ENCODE measurements at places on chromosomes 1 and 21.

- DNase-seq, result no peak
These were observed 146.2 kb downstream of the PLPP3 start for GRCh38 chr1:56433056-56433577.

DNA sequence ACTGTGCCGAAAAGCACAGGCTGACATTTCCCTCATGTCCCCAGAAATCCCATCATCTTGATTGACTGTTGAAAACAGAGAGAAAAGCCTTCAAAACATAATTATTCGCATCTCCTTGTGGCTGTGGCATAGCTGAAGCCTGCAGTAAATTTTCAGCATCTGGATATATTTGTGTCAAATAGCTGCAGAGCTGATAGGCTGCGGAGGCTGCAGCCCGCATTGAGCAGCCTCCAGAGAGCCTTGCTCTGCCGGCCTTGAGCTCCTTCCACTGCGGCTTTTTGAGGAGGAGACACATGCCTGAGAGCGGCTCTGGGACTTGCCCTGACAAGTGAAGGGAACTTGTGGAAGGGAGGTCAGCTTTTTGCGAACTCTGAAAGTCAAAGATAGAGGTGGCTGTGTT lies 144.7 kb downstream of the RYR2 start:
- no peak for DNase-seq

GRCh38 chr1:180247061-180247460 lies 17.0 kb downstream of the LHX4 start:
- no peak for DNase-seq

DNA sequence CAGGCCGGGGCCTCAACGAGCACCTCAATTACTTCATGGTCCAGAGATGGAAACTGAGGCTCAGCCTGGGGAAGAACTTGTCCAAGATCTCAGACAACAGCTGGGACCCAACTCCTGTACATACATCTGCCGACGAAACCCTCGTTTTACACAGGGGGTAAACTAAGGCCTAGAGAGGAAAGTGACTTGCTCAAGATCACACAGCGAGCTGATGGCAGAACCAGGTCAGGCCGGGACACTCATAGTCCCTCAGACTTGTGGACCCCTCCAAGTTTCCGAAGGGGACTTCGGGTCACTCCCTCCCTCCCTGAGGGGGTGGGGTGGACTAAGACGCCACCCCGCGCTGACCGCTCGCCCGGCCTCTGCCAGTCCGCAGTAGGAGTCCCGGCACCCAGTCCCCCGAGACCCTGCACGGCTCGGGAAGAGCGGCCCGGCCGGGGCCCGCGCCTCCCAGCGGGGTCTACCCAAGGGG lies 430 bp downstream of the WASF2 start:
- DNase-seq, result no peak

DNA sequence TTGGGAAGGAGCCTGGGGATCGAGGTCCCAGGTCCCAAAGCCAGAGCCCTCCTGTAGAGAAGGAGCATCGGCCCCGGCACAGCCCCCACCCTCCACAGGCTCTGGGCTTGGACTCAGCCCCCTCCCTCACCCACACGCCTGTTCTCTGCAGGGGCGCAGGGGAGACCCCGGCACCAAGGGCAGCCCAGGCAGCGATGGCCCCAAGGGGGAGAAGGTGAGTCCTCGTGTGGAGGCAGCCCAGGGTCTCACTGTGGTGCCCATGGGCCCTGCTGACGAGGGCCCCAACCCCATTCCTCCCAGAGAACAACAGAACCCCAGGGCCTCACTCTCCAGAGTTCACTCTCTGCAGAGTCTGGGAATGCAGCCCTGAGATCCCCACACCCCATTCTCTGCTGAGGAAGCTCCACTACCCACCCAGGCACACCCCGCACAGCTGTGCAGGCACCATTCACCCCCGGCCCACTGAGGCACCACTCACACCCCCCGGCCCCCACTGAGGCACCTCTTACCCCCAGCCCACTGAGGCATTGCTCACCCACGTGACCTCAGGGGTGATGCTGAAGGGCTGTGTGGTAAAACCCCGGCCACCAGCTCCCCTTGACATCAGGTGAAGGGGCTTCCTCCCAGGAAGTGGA lies 21.8 kb downstream of the COL6A2 start:
- DNase-seq, result peak; percentile 10

DNA sequence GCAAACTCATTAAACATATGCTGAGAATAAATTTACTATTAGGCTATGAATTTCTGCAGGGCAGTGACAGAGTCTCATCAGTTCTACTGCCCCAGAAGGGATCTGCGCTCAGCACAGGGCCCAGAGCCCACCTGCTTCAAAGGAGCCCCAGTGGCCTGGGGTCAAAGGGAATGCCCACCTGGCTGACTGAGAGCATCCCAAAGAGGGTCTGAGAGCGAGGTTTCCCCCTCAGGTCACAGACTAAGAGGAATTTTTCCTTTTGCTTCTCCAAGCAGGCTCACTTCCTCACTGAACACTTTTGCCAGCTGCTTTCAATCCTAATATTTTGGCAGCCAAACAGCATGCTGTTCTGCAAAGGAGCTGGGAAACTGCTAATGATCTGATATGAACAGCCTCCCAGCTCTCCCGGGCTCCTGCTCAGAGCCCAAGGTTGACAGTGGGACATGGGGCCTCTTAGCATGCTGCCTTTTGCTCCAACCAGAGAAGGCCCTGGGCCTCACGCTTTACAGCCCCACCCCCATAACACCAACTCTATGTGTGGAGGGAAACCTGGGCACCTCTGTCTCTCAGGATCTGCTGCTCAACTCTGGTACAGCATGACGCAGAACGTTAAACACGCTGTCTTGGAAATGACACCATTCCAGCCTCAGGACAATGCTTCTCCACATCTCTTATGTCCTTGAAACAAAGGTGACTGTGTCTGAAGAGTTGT lies 70.7 kb upstream of the SYT6 start:
- no peak for DNase-seq

GRCh38 chr1:41102653-41103052 lies 81.1 kb upstream of the SLFNL1 start:
- DNase-seq, result no peak

All from glutamatergic neuron (in vitro differentiated cells).